Renal cortex interstitium (tissue), 15 donors: ENCODE measurements at places on chromosomes 4 and X. TPM values are rescaled to one million over a fixed set of nuclear protein-coding genes. Genes with fewer than 3 reads are reported as not detected.

Gene TBC1D8B
- polyA plus RNA-seq = 5.1 TPM

DNA sequence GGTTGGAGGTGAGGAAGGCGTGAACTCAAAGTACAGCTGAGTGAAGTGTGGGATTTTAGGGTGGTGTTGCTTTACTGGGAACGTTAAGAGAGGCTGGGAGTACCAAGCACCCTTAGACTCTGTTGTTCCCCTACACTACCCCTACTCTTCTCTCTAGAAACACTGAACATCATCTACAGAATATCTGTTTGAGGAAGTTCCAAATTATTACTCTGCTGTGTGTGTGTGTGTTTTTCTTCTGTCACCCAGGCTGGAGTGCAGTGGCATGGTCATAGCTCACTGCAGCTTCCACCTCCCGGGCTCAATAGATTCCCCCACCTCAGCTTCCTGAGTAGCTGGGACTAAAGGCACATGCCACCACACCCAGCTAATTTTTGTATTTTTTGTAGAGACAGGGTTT is 76.7 kb upstream of the AP1S2 start:
- no peak for DNase-seq

DNA sequence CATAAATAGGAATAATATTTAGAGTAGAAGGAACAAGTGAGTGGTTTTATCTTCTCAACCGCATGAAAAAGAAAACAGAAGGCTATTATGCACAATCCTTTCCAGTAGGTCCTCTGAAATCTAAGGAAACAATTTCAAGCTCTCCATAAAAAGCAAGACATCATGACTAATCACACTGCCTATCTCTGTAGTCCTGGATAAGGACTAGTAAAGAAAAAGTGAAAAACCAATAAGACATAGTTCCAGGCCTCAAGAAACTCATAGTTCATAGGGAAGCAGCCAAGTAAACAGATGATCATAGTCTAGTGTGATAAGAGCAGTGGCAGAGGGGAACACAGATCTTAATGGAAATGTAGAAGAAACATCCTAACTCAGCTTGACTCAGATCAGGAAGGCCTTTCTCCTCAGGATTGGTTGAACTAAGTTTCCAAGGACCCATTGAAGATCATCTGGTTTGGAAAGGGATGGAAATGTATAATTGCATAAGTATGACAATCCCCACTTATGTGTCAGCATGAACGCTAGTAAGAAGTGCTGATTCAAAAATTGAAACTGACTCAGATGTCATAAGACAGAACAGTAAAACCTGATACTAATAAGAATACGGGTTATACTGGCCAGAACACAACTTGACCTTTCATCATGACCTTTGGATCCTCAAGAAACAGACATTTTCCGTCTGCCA is 155.3 kb downstream of the GRIA3 start:
- no peak for DNase-seq

DNA sequence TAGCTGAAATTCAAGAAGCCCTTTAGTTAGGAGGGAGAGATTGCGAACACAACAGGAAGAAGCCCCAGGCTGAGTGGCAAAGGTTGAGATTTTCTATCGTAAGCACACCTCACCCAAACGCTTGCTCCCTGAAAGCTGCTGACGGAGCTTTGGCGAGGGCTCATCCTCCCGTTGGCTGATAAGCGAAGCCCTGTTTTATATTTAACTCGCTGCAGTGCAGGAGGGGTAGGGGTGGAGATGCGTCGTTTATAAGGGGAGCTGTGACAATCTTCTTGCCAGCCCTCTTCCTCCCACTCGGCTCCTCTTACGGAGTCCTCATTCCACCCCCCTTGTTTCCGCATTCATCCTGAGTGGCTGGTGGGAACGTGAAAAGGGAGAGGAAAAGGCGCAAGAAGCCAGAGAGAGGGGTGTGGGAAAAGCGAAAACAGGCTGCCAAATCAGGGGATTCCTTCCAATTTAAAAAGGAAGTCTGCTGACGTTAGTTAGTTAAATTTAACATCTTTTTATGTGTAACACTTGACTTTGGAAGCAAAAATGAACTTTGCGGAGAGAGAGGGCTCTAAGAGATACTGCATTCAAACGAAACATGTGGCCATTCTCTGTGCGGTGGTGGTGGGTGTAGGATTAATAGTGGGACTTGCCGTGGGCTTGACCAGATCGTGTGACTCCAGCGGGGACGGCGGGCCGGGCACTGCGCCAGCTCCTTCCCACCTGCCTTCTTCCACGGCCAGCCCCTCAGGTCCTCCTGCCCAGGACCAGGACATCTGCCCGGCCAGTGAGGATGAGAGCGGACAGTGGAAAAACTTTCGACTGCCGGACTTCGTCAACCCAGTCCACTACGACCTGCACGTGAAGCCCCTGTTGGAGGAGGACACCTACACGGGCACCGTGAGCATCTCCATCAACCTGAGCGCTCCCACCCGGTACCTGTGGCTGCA is at the start of gene ENPEP:
TSS of gene ENPEP (plus strand) at position 275 of the 938 bp plus-strand sequence. CDS start at position 535, 260 bp downstream.
- peak; percentile 66 for DNase-seq

GRCh38 chrX:39729981-39730661 is 367.6 kb downstream of the BCOR start:
- DNase-seq = no peak

Gene STPG2
- 0.51 TPM for polyA plus RNA-seq

DNA sequence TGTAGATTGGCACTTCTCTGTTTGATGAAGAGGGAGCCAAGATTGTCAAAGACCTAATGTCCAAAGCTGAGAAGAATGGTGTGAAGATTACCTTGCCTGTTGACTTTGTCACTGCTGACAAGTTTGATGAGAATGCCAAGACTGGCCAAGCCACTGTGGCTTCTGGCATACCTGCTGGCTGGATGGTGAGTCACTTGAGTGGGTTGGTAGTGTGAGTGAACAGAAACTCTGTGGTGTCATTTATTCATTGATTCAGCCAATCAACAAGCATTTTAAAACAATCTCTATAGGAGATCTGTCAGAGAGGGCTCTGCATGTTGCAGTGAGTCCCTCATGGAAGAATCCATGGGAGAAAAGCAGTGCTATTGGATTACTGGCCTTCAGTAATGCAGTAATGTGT is 16.3 kb downstream of the TAF9B start:
- no peak for DNase-seq

Gene SHROOM2
- 21.8 TPM for polyA plus RNA-seq

DNA sequence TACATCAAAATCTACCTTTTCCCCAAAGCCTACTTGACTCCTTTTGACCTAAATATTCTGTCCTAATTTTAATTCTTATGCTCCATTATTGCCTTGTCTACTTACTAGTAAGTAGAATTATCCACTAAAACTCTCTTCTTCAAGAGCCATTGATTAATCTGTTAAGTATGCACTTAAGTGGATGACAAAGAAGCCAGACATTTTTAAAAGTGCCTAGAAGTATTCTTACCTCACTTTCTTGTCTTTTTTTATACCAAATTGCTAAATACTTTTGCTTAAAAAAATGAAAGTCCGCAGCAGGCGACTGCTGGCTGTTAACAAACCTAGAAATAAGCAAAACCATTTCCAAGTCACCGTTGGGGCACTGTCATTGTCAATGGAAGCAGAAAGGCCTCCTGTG is 20.1 kb upstream of the FRMPD4 start:
- no peak for DNase-seq

Gene HOPX
- 15.8 TPM for polyA plus RNA-seq

Gene RTL5
- polyA plus RNA-seq = 24.6 TPM

Gene GNRHR
- polyA plus RNA-seq = 0.75 TPM

Gene TMPRSS11B
- 0.04 TPM for polyA plus RNA-seq

Gene CLTRN
- polyA plus RNA-seq = 17.7 TPM
